ENCODE measurements at places on chromosomes 13 and 19.

- DNase-seq, result peak; percentile 58
Observed at GRCh38 chr13:107271227-107271626, 703.3 kb upstream of the ARGLU1 start.

DNA sequence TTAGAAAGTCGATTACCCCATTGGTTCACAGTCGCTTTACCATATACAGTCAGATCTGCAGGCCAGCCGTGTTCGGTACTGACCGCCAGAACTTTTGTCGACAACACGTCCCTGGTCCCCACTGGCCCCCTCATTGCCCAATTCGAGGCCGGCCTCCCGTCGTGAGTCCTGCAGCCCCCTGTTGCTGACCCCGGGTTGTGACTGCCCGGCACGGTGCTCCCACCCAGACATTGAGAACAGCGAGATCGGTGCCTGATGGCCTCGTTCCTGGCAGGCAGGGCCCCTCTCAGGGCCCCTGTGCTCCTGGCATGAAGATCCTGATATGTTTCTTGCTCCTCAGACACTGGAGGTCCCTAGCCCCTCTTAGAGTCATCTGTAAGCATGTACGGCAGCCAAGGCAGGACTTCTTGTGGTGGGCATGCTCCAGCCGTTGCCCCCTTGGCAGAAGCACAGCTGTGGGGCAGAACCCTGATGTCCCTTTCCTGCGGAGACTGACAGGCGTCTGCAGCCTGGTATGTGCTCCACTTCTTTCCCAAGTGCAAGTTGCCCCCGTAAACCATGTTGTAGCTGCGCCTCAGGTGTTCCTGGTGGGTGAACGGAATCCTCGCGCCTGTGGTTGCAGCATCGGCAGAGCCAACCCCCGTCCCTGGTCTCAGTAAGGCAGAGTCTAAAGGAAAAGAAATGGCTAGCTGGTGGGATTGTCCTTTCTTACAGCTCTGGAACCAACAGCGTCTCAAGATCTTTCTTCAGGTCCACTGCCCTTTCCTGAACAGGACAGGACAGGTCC, 123.2 kb upstream of the SPACA7 start:
- DNase-seq, result no peak

- DNase-seq, result no peak
Observed at GRCh38 chr19:9903336-9903735, 33.0 kb downstream of the OLFM2 start.

DNA sequence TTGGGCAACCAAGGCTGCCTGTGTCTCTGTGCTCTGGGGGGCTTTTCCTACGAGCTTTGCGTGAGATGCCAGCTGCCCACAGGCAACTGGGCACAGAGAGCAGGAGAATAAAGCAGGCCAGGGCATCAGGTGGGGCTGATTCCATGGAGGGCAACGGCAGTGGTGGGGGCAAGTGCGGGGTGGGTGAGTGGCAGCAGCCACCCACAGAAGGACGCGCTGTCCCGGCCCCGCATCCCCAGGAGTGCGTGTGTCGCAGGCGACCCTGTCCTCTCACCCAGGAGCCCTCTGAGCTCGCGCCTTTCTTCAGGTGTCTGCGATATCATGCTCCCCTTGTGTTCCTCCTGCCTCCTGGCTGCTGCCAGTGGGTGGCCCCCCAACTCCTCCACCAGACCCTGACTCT, 67.4 kb downstream of the MCF2L start:
- DNase-seq, result no peak

DNA sequence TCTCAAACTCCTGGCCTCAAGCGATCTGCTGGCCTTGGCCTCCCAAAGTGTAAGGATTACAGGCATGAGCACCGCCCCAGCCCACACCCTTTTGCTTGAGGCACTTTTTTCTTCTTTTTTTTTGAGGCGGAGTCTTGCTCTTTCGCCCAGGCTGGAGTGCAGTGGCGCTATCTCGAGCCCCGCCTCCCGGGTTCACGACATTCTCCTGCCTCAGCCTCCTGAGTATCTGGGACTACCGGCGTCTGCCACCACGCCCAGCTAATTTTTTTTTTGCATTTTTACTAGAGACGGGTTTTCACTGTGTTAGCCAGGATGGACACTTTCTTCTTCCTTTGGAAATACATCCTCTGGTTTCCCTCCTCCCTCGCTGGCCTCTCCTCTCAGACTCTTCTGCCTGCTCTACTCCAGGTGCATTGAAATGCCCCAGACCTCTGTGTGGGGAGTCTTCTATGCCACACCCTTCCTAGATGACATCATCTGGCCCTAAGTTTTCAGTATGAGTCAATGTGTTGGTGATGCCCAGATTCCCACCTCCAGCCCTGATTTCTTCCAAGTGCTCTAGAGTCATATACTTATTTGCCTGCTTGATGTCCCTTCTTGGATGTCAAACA, 20.7 kb upstream of the TPT1 start:
- peak; percentile 55 for DNase-seq

DNA sequence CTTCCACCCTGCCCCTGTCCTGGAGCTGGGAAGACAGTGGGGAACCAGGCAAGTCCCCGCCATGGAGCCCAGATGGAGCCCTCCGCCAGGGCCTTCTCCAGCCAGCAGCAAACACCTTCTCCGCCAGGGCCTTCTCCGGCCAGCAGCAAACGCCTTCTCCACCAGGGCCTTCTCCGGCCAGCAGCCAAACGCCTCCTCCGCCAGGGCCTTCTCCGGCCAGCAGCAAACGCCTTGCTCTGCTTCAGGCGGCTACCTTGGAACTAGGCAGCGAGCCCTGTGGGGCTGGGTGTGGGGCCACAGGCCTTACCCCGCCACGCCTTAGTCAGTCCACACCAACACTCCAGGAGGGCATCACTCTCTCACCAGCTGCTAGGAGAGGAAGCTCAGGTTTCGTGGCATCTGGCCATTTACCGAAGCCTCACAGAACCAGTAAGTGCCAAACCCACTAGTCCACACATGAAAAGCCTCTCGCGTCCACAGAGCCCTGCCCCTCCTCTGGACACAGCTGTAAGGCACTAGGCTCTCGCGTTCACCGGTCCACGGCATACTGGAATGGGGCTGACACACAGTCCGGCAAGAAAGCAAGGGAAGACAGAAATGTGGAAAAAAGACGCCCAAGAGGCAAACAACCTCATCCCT, 41.0 kb downstream of the MLLT1 start:
- DNase-seq, result peak; percentile 66

DNA sequence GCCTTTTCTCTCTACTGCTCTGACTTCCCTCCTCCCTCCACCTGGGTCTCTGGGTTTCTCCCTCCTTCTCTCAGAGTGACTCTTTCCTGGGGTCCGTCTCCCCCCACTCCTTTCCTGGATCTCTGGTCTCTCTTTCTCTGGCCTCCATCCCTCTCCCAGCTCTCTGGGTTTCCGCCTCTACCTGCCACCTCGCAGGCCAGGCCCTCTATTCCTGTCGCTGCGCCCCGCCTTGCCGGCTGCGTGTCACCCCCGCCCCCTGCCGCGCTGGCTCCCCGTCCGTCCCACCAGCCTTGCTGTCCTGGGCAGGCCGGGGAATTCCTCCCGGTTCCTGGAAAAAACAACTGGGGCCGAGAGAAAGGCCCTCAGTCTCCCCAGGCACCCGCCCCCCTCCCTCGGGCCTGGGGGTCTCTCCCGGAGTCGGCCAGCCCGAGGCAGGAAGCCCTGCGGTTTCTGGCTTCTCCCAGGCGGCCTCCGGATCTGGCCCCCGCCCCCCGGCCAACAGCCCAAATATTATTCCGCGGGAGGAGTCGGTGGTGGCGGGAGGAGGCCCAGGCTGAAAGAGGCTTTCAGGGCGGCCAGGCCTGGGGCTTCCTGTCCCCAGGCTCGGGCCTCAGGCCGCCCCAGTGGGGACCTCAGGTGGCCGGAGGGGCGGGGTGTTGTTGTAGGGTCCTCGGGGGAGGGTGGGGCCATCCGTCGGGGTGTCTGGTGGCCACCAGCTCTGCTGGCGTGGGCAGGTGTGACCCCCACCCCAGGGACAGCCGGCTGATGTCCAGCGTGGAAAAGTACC, 9.3 kb downstream of the IRF2BP1 start:
- DNase-seq, result peak; percentile 17

DNA sequence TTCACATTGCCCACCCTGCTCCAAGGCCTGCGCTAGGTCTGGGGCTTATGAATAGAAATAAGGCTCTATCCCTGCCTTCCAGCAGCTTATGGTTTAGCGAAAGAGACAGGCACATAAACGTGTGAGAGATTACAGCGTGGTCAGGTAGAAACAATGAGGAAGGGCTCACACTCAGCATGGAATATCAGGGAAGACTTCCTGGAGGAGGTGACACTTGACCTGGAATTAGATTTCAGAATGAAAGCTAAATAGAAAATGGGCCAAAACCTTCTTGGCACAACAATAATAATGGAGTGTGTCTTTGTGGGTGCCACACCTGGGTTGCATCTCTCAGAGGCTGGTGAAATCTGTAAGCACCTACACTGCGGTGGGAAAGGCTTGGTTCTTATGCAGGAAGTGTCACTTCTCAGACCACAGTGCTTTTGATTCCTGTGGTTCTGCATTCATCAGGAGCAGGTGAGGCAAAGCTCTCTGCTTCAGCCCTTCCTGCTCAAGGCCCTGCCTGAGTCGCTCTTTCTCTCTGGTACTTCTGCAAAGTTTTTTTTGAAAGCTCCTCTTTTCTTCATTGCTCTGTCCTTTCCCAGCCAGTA, 430.3 kb downstream of the ZNF536 start:
- DNase-seq, result no peak
